ENCODE measurements at places on chromosomes 11 and 22.

GRCh38 chr11:820655-821511 lies 2.2 kb downstream of the PNPLA2 start:
- no peak for DNase-seq

DNA sequence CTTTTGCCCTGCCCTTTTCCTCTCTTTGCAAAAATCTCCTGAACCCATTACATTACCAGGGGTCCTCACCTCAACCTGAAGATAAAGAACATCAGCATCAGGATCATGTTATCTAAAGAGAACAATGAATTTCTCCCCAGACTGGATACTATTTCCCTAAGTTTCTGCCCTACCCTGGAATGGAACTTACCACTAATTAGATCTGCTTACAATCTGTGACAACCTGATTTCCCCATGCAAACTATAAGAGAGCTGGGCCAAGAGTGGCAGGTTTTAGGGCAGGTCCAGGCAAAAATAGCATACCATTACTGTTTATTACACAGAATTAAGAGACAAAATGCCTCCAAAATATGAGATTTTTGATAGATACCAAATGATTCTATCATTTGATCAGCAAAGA lies 58.0 kb upstream of the GDPD4 start:
- no peak for DNase-seq

- DNase-seq, result no peak
These were observed 2.7 kb upstream of the PLAAT3 start for GRCh38 chr11:63616953-63617352.

GRCh38 chr22:29199702-29200400 lies 5.8 kb upstream of the EMID1 start:
- DNase-seq, result no peak

DNA sequence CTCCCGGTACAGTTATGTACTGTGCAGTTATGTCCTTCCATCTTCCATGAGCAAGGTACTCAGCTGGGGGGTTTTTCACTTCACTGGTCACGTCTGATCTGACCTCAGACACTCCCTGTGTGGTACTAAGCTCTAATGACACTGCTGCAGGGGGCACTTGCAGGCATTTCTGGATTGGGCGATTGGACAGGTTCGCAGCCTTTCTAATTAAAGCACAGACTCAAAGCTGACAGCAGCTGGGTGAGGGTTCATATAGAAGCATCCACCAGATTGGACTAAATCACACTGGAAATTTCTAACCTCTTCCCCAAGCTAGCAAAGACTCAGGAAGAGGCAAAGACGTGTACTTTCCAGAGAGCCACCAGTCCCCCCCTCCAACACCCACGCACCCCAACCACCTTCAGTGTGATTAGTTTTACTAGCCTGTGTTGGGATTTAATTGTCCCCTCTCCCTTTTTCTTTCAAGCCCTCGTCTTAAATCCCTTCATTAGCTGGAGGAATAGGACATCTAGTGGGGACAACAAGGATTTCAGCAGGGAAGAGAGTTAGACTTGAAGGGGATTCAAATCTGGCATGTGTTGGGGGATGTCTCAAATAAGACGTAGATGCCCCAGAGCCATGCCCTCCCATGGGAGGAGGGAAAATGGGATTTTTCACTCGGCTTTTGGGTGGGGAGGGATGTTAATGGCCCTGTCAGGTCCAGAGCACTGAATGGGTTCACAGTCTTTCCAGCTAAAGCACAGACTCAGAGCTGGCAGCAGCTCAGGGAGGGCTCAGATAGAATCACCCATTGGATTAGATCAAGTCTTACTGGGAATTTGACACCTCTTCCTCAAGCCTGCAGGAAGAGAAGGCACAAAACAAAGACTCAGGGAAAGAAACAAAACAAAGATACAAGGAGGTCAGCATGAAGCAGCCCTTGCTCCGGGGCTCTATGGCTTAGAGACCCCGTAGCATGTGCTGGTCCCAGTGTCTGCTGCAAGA lies 10.9 kb downstream of the INS start:
- DNase-seq, result no peak

GRCh38 chr11:125416981-125417935 lies 78.8 kb downstream of the FEZ1 start:
- no peak for DNase-seq

GRCh38 chr22:36197065-36197440 lies 4.6 kb downstream of the APOL4 start:
- DNase-seq, result no peak

DNA sequence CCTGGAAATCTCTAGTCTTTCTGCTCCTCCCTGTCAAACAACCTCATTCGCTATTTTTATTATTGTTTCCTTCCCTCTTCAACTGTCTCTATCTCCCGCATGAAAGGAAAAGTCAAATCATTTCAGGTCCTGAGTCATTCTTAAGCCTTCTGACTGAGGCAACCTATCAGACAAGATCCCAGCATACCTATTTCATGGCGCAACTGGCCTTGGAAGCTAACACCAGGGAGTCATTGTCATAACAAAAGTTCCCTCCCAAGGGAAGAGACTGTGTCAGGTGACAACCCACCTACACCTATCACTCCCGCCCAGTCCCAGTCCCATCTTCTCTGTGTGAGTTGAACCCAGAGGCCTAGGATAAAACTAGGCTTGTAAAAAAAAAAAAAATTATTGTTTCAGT lies 10.2 kb upstream of the ARHGAP42 start:
- DNase-seq, result no peak

GRCh38 chr11:47593934-47594855 lies at the start of gene C1QTNF4:
C1QTNF4 (minus strand) TSS chr11:47594411; CDS start chr11:47590810, 3,601 bp downstream.
- no peak for DNase-seq

- no peak for DNase-seq
These were observed 1380.6 kb upstream of the RAG2 start for GRCh38 chr11:37978647-37979046.

- DNase-seq, result no peak
These were observed 36.0 kb downstream of the SLN start for GRCh38 chr11:107675902-107676301.

- DNase-seq, result no peak
These were observed 908.3 kb upstream of the ANO3 start for GRCh38 chr11:25423436-25424199.

- DNase-seq, result no peak
These were observed 63.6 kb downstream of the DHCR7 start for GRCh38 chr11:71384561-71384960.

DNA sequence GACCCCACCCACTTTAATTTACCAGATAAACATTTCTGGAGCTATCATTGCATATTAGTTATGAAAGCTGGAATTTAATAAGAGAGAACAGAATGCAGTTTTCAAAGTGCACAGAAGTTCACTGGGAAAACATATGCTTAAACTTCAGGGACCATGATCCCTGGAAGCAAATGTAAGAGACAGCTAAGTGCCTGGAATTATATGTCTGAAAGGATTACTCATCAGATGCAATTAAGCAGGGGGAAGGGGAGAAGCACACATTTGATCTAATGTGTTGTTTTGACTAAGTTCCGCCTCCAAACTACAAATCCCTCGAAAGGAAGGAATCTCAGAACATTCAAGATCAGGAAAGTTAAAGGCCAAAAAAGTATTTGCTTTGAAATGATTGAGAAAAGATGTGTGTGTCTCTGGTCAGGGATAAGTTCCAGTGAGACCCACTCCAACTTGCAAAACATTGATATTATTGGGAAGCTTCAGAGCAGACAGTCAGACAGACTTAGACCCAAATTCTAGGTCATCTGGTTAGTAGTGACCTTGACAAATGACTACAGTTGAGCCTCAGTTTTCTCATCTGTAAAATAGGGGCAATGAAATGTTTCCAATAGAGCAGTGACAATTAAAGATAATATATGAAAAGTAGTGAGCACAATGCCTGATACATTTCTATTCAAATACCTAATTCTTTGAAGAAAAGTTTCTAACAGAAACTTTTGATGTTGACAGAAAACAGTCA lies 147.6 kb downstream of the ME3 start:
- DNase-seq, result no peak

- DNase-seq, result no peak
These were observed 2.1 kb downstream of the TSPAN32 start for GRCh38 chr11:2303627-2304505.

GRCh38 chr11:84381666-84382065 lies 1095.5 kb upstream of the CCDC90B start:
- no peak for DNase-seq

- DNase-seq, result no peak
These were observed 66.1 kb downstream of the ARHGAP42 start for GRCh38 chr11:100753172-100753543.

DNA sequence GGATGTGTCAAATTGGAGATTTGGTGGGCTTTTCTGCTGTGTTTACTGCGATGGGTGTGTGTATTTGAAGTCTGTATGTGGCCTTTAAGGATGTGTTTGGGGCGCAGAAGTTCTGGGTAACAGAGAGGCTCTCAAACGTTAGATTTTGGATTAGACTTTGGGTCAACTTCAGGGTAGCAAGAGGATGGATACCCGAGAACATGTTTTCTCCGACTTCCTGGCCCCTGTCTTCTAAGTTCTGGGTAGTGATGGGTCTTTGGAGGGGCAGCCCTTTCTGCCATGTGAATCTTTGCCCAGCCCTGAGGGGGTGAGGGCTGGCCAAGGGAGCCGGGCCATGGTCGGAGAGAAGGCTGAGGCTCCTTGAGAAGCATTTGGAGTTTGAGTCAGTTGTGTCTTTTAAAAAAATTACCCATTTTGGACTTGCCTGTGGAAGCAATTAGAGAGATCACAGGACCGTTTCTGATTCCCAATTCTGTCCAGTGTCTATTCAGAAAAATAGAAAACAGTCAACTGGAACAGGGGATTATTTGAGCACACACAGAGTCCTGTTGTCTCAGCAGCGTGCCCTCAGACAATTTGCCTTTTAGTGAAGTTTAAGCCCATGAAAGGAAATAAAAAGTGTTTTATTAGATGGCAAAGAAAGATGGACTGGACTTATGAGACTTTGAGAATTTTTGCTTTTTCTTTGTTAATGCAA lies 114.4 kb downstream of the PTPRJ start:
- DNase-seq, result no peak

DNA sequence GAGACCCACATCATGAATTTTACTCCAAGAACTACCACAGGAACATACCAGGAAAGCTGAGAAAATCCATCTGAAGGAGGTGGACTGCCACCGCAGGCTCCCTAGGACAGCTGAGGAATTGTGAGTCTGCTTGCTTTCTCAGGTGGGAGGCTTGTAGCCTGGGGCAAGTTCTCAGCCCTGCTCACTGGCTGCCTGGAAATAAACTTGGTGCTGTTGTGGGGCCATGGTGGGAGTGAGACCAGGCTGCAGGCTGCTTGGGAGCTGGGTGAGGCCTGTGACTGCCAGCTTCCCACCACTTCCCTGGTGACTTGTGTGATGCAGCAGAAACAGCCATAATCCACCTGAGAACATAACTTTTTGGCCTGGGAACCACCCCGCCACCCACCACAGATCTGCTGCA lies 132.7 kb upstream of the RAG2 start:
- DNase-seq, result no peak

DNA sequence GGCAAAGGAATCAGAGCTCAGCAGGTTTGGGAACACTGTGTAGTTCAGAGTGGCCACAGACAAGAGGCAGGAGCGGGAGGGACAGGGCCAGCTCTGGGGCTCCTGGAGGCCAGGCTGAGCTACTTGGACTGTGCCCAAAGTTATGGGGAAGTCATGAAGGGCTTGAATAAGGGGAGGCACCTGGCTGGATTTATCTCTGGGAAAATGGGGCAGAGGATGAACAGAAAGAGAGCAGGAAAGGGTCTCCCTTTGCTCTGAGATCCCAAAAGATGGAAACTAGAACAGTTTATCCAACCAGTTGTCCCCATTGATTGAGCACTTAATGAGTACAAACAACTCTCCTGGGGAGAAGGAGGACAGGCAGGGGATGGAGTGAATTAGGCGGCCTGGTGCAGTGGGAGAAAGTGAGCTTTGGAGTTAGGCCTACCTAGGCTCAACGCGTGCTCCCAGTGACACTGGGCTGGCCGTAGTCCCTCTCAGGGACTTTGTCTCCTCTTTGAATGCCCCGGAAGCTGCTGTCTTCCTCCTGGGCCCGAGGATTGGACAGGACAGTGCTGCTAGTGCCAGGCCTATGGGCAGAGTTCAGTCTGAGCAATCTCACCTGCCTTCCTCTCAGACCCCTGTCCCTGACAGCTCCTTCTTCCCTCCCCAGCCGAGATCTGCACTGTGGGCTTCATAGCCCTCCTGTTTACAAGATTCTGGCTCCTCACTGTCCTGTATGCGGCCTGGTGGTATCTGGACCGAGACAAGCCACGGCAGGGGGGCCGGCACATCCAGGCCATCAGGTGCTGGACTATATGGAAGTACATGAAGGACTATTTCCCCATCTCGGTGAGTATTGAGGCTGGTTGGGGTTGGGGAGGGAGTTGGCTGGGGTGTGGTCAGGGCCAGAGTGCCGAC lies 2.0 kb downstream of the MOGAT2 start:
- no peak for DNase-seq

DNA sequence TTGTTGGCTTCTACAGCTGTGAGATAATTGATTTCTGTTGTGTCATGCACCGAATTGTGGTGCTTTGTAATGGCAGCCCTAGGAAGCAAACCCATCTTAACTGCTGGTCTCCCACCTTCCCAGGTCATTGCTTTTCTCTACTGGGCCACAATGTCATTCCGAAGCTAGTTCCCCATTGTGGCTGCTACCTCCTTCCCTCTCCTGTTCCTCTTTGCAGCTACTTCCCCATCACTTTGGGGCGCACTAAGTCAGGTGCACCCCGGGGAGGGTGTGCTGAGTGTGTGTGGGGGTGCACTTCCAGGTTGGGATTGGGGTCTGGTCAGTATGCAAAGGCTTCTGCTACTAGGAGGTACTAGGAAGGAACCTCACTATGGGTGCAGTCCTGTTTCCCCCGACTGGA lies 109.3 kb downstream of the ST3GAL4 start:
- DNase-seq, result no peak

- DNase-seq, result no peak
These were observed 61.0 kb downstream of the LARGE1 start for GRCh38 chr22:33859311-33859710.

DNA sequence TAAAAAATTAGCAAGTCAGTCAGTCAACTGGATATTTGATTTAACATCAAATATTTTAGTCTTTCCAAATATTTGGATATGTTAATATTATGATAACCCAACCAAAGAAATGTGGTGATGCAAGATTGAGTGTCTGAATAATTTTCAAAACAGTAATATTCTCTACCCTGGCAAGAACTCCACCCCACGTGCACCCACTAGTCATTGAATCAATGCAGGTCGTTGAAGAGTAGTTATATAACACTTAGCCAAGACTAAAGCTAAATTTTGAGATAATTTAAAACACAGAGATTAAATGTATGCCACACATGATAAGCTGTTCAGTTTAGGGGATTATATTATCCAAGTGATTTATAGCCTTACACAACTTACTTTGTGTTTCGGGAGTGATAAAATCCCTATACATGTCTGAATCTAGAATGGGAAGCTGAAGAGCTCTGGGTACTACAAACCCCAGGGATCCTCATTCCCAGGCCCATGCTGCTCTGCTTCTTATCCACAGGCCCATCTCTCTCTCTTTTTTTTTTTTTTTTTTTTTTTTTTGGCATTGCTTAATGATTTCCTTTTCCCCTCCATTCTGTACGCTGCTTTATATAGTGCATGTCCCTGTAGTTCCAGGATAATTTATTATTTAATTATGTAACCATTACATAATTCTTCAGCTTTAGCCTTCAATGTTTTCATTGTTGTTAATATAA lies 392.9 kb downstream of the NTM start:
- DNase-seq, result no peak

GRCh38 chr22:22112533-22113294 lies 130.1 kb upstream of the TOP3B start:
- DNase-seq, result no peak

Data from central memory CD4-positive, alpha-beta T cell (primary cell).